ENCODE measurements at places on chromosomes 13 and 19. TPM values are rescaled to one million over a fixed set of nuclear protein-coding genes. Genes with fewer than 3 reads are reported as not detected.

OR10H1 gene
- not detected for total RNA-seq

ANKLE1 gene
- total RNA-seq, result not detected

SRRM5 gene
- 0.56 TPM for total RNA-seq

DHDH gene
- total RNA-seq, result not detected

SIGLEC11 gene
- total RNA-seq, result 10.0 TPM

CILP2 gene
- 1.5 TPM for total RNA-seq

CHST8 gene
- not detected for total RNA-seq

GPR4 gene
- total RNA-seq, result 6.6 TPM

NLRP11 gene
- total RNA-seq, result not detected

DACT3 gene
- 118 TPM for total RNA-seq

ZNF723 gene
- total RNA-seq, result not detected

C19orf18 gene
- total RNA-seq, result not detected

ZGLP1 gene
- total RNA-seq, result not detected

GPR183 gene
- total RNA-seq, result 24.5 TPM

ZNF675 gene
- 2.0 TPM for total RNA-seq

GRIN2D gene
- 0.68 TPM for total RNA-seq

PRODH2 gene
- not detected for total RNA-seq

TNFAIP8L1 gene
- 4.3 TPM for total RNA-seq

PALM gene
- 14.4 TPM for total RNA-seq

C1QTNF9B gene
- total RNA-seq, result not detected

ENOX1 gene
- 0.41 TPM for total RNA-seq

PNMA8B gene
- 4.4 TPM for total RNA-seq

ATP8A2 gene
- 1.6 TPM for total RNA-seq

HS6ST3 gene
- total RNA-seq, result 1.1 TPM

ACP7 gene
- total RNA-seq, result not detected

SEMA6B gene
- total RNA-seq, result 3.4 TPM

ZFP28 gene
- 15.8 TPM for total RNA-seq

CLN5 gene
- total RNA-seq, result 21.4 TPM

SERTAD1 gene
- 42.3 TPM for total RNA-seq

C1QTNF9 gene
- not detected for total RNA-seq

KLK7 gene
- total RNA-seq, result not detected

ETHE1 gene
- 45.9 TPM for total RNA-seq

TMC4 gene
- total RNA-seq, result 7.8 TPM

CADM4 gene
- 5.6 TPM for total RNA-seq

IZUMO1 gene
- not detected for total RNA-seq

ACER1 gene
- total RNA-seq, result not detected

Data from thoracic aorta (tissue), 2 donors.